ENCODE measurements at places on chromosomes 7 and 10.

DNA sequence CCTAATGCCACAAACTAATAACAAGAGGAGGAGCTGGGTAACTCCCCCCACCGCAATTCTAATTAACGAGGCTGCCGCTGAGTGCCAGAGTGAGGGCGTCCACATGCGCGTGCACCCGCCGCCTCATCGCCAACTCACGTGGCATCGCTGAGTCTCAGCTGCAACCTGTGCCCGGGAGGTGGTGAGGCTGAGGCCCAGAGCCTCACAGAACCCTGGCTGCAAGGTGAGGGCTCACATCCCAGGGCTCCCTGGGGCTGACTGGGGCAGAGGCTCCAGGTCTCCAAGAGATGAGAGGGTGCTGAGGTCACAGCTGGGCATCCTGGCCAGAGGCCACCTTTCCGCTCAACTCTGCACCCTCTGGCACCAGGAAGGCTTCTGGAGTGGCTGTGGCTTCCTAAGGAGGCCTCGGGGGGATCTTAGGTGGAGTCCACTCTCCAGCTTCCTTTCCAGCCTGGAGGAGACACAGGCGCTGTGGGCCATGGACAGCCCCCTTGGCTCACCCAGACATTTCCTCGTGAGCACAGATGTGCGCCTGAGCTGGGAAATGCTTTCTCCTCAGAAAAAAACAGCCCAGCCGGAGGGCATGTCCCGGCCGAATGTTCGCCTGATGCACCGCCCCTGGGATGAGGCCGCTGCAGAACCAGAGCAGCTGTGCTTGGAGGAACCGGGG lies 242.6 kb downstream of the MAD1L1 start:
- no peak for DNase-seq

- DNase-seq: no peak
Observed at GRCh38 chr7:51310131-51310583, 6.5 kb downstream of the COBL start.

DNA sequence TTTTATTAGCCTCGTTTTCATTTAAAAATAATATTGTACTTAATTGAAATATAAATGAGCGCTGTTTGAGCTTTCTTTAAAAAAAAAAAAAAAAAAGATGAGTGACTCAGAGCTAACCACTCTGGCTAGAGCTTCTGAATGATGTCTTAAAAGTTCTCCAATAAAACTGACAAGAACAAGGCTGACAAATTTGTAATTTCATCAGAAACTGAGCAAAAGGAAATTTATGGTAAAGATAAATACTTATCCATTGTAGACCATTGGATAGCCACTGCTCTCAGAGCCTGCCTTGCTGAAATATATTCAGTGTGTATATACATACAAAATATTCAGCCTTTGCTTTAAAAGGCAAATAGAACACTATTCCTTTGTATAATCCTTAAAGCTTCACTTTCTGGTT lies 91.2 kb upstream of the OIT3 start:
- DNase-seq: no peak

DNA sequence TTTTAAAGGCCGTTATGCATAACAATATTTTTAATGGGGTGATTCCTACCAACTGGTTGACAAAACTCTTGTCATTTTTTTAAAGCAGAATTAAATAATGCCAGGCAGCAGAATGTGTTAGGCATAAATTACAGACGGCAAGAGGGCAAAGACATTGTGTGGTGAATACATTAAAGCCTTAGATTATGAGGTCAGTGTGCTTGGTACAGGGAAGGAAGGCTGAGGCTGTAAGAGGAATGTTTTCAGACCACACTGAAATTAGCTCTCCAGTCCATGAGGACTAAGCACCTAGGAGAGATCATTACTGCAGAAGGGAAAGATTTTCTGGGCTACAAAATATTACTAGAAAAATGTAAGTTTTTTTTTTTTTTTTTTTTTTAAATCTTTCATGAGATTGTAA lies 312.8 kb upstream of the PRKCQ start:
- DNase-seq: no peak

GRCh38 chr10:75980419-75981002 lies 549.1 kb downstream of the LRMDA start:
- no peak for DNase-seq

DNA sequence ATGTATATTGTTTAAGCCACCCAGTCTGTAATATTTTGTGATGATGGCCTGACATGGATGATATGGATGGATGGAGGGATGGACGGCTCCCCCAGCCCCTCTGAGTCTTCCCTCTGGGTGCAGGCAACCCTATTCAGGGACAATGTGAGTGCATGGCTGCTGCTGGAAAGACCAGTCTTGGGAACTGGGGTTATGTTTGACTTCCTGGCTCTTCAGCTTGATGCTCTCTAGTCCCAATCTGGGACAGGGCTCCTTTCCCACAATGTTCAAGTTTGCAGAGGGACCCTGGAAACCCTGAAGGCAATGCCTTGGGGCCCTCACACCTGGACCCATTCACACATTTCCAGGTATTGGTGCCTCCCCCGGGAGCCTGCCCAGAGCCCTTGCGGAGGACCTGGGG lies 52.3 kb upstream of the RET start:
- no peak for DNase-seq

DNA sequence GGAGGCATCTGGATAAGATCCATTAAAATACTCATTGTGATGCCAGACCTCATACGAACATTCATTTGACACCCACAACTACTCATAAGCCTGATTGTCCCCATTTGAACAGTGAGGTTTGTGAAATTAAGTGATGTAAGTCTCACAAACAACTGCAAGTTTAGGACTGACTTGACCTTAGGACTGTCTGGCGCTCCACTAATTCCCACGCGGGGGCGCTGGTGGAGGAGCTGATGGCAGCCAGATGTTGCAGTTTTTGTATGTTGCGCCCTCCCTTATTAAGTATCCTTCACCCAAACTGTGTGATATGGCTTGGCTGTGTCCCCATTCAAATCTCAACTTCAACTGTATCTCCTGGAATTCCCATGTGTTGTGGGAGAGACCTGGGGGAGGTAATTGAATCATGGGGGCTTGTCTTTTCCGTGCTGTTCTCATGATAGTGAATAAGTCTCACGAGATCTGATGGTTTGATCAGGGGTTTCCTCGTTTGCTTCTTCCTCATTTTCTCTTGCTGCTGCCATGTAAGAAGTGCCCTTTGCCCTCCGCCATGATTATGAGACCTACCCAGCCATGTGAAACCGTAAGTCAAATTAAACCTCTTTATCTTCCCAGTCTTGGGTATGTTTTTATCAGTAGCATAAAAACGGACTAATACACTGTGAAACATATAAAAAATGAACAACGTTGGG lies 20.3 kb upstream of the TIAL1 start:
- DNase-seq: no peak

GRCh38 chr7:143203386-143203785 lies 18.5 kb upstream of the TAS2R40 start:
- DNase-seq: no peak

- no peak for DNase-seq
Observed at GRCh38 chr10:63221950-63222349, 88.8 kb downstream of the NRBF2 start.

GRCh38 chr7:157857578-157858075 lies 520.8 kb downstream of the DNAJB6 start:
- DNase-seq: no peak

DNA sequence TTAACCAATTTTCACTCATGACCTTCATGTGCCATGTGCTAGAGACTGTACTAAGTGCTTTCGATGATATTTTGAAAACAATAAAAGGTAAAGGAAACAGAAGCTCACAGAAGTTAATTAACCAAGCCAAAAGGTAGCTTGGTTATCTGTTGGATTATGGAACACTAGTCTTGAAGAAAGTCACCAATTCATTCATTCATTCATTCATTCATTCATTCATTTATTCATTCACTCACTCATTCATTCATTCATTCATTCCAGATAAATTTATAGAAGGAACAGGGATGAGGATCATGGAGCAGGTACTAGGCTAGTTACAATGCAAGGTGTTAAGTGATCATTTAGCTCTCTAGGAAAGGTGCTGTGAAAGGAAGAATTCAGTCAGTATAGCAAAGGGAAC lies 322.8 kb downstream of the MAGI2 start:
- no peak for DNase-seq

- DNase-seq: no peak
Observed at GRCh38 chr10:103990121-103990520, 23.2 kb downstream of the SLK start.

DNA sequence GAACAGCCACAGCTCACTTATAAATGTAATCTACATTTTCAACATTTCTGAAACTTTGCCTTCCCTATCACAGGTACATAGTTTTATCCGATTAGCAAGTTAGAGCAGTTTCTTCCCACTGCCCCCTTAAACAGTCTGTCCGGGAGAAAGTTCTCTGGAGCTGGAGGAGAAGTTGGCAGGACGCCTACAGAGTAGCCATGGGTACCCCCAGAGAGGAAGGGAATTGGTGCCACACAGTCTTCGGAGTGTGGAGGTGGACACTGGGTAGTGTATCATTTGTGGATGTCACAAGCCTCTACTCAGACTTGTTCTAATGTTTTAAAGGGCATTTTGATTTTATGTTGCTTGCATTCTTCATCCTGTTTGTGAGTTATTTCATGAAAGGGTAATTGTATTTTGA lies 39.0 kb downstream of the TAF3 start:
- DNase-seq: no peak

DNA sequence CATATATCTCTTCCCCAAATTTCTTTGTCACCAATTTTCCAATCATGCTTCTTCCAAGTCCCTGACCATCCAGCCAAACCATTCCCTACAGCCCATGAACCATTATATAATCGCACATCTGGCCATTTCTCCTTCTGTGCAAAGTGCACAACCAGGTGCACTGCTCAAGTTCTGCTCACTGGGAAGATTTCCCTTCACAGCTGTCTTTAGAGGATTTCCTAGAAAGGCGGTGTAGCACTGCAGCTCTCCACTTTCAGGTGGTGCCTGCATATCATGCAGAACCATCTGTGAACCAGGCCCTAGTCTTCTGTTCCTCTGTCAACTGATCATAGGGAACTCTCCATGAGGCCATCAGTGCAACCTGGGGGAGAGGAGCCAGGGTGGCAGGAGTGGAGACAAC lies 95.0 kb upstream of the CABCOCO1 start:
- no peak for DNase-seq

DNA sequence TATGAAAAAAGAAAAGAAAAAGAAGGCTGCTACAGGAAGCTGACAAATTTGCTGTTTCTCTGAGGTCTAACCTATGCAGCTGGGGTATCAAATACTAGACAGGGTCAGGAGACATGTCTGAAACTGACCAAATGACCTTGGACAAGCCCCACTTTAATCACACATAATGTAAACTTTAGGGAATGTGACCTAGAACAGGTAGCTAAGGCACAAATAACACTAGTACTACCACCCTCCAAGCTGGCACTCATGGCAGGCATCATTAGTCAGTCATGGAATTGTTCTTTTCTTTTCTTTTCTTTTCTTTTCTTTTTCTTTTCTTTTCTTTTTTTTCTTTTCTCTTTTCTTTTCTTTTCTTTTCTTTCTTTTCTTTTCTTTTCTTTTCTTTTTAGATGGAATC lies 250.4 kb downstream of the KCNMA1 start:
- no peak for DNase-seq

GRCh38 chr7:7425321-7425720 lies 110.4 kb downstream of the COL28A1 start:
- no peak for DNase-seq

DNA sequence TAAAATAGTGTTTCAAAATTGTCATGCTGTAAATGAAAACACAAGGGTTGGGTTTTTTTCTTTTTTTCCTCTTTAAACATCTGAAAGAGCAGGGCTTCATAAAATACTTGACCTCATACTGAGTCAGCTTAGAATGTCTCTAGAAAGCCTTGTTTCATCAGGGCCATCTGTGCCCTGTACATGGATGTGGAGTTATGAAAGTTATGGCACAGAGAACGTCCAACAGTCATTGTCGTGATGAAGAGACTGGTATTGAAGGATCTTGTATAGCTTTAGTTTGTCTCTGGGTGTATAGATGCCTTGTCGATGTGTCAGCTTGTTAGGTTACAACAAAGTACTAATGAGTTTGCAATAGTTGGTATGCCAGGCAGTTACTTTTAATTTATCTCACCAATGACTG lies 127.3 kb downstream of the FAM204A start:
- DNase-seq: no peak

GRCh38 chr10:96439725-96440124 lies 74.0 kb downstream of the TLL2 start:
- no peak for DNase-seq

GRCh38 chr7:123538189-123538714 lies 3.9 kb upstream of the IQUB start:
- no peak for DNase-seq

GRCh38 chr7:1700536-1701333 lies 30.7 kb downstream of the ELFN1 start:
- no peak for DNase-seq

- DNase-seq: no peak
Observed at GRCh38 chr7:47852330-47853245, 95.7 kb downstream of the PKD1L1 start.

GRCh38 chr10:123868038-123869019 lies 23.3 kb downstream of the CPXM2 start:
- DNase-seq: no peak

DNA sequence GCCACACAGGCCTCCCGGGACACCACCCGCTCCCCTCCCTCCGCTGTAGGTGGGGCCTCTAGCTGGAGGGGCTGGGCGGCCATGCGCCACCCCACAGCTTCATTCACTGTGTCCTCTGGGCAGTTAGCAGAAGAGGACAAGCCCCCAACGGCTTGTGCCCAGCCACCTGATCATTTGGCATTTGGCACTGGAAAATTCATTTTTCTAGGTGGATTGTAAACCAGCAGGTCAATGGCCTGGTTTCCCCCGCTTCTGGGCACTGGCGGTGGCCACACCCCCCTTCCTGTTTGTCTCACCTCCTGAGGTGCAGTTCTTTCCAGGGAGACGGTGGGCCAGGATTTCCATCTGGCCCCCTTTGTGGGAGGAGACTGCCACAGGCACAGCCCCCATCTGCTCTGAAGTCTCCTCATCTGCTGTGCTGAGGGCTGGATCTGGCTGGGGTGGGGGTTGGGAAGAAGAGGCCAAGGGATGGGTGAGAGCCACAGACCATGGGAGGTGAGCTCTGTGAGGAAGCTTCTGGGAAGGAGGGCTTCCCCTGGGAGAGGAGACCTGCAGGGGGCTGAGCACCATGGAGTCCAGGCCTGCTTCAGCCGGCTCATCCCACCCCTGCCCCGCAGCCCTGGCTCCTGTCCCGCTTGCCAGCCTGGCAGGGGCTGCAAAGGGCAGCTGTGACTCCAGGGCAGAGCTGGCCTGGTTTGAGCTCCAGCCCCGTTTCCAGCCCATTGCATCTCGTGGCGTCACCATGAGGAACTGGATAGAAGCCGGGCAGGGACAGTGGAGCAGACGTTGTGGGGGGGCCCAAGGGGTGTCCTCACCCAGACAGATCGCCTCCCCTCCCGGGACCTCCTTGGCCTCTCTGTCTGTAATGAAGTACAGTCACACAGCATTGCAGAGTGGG lies 40.1 kb upstream of the SLC29A3 start:
- no peak for DNase-seq

DNA sequence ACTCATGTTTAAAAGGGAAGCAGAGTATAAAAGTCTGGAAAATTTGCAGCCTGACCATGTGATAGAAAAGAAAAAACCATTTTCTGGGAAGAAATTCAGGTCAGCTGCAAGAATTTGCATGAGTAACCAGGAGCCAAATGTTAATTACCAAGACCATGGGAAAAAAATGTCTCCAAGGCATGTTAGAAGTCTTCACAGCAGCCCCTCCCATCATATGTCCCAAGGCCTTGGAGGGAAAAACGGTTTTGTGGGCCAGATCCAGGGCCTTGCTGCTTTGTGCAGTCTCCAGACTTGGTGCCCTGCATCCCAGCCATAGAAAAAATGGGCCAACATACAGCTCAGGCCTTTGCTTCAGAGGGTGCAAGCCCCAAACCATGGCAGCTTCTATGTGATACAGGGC lies 1019.6 kb upstream of the SORCS1 start:
- DNase-seq: no peak

All from stimulated activated CD8-positive, alpha-beta memory T cell treated with anti-CD3 and anti-CD28 coated beads, Interleukin-15, amount 100 ng/mL, for 48 hours (primary cell).